ENCODE measurements at places on chromosomes 3 and 15.

- DNase-seq, result no peak
Measured at GRCh38 chr15:52912172-52912571, 122.0 kb upstream of the ONECUT1 start.

- no peak for DNase-seq
Measured at GRCh38 chr3:124260206-124260915, 268.4 kb upstream of the ROPN1 start.

- no peak for DNase-seq
Measured at GRCh38 chr3:162555761-162556160, 1059.2 kb downstream of the OTOL1 start.

DNA sequence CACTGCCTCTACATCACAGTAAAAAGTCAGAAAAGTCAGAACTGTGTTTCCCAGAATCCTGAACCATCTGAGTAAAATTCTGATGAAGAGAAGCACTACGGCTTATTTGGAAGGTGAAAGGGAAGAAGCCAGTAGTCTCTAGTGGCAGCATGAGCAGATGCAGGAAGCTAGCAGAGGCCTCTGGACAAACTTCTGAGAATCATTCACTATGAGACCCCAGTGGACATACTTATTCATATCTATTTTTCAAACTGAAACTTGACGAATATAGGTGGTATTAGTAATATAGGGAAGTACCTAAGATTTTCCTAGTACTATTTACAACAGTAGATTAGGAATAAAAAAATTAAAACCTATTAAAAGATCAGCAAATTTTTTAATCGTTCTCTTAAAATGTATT is 272.8 kb upstream of the TTC14 start:
- DNase-seq, result peak; percentile 55

DNA sequence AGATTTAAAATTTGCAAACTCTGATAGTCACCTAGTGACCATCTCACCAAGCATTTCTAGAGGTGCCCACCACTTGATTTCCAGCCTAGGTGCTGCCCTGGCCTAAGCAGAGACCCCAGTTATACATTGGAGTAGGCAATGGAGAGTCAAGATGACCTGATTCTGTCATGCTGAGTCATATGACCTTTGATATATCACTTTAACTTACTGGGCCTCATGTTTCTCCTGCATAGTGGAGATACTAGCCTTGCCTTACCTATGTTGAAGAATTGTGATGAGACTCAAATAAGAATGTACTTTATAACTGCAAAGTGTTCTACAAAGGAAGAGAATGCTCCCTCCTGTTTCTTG is 75.5 kb upstream of the XCR1 start:
- no peak for DNase-seq

DNA sequence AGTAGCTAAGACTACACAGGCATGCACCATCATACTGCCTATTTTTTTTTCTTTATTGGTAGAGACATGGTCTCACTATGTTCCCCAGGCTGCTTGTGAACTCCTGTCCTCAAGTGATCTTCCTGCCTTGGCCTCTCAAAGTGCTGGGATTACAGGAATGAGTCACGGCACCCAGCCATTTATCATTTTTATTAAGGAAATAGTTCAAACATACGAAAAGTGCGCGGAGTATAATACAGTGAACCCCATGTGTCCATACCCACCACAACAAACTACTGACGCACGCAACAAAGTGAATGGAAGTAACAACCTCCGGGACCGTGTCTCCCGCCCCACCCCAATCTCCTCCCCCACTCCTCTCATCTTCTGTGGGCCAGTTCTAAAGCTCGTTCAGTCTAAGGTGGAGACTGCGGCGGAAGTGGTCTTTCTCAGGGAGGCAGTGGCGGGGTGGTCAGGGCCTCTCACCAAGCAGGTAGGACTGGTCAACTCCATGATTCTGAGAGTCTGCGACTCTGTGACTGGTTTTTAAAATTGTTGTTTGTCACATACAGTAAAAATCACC is 42.1 kb downstream of the DNAJB8 start:
- DNase-seq, result no peak

GRCh38 chr15:67039384-67040075 is 25.9 kb upstream of the SMAD3 start:
- DNase-seq, result no peak

DNA sequence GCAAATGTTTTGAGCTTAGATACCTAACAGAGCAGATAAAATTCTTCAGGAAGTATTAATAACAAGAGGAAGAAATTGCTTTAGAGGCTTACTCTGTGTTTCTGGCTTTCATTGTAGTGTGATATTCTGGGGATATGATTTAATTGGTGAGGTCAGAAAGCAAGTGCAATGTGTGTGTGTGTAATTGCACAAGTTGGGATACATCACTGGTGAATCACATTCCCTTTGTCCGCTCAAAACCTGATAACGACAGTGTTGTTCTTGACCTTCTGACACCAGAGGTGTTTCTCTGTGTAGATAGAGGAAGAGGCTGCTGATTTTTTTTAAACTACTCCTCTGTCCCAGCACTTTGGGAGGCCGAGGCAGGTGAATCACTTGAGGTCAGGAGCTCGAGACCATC is 161.1 kb downstream of the CACNA2D3 start:
- DNase-seq, result no peak

- DNase-seq, result no peak
Measured at GRCh38 chr3:115190747-115191146, 43.7 kb upstream of the ZBTB20 start.

GRCh38 chr3:122931636-122932035 is 95.9 kb downstream of the SEMA5B start:
- no peak for DNase-seq

GRCh38 chr3:187975561-187976364 is 178.2 kb upstream of the LPP start:
- DNase-seq, result no peak

DNA sequence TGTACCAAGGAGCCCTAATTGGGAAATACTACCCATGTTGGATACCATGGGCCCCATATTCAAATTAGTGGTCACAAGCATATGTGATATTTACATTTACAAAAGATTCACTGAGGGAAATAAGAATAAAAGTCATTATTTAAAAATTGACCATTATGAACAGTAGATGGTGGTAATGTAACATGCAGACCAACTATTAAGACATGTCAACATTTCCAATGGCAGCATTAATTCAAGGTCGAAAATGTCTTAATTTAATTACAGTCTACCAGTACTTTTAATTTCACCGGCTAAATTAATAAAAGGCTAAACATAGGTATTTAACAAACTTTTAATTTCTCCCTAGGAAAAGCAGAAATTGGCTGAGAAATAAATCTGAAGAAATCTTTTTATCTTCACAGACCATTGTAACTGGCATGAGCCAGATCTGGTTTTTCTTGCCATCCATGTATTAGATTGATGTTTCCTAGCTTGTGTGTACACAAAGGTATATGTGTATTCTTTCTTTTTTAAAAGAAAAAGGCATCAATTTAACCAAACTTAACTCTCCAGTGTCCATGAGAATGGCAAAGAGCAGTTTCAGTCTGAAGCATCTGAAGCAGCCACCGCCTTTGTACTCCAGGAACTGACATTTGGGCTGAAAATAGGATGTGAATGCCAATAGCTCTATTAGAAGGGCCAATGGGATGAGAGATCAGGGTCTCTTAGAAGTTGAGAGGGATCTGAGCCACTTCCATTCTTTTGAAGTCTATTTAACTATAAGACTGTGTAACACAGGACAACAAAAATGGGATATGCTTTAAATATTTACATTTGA is 26.6 kb downstream of the NEK11 start:
- DNase-seq, result no peak

DNA sequence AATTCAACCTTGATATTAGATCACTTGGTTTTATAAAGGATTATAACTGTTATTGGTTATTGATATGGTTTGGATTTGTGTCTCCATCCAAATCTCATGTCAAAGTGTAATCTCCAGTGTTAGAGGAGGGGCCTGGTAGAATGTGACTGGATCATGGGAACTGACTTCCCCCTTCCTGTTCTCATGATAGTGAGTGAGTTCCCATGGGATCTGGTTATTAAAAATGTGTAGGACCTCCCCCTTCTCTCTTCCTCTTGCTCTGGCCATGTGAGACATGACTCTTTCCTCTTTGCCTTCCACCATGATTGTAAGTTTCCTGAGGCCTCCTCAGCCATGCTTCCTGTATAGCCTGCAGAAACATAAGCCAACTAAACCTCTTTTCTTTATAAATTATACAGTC is 136.0 kb upstream of the UBE2E2 start:
- no peak for DNase-seq

GRCh38 chr3:30720586-30721313 is 114.3 kb downstream of the TGFBR2 start:
- DNase-seq, result no peak

DNA sequence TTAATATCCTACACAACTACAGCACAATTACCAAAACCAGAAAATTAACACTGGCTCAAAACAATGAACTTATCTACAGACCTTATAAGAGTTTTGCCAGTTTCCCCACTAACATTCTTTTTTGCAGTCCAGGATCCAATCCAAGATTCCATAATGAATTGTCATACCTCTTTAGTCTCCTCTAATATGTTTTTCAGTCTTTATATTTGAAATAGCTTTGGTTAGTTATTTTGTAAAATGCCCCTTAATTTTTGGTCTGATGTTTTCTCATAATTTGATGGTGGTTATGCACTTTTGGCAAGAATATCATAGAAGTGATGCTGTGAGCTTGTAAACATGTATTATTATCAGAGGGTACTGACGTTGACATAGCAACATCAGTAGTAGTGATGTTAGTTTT is 124.3 kb downstream of the ISL2 start:
- no peak for DNase-seq

- no peak for DNase-seq
Measured at GRCh38 chr3:157101486-157101885, 58.5 kb downstream of the CCNL1 start.

- DNase-seq, result no peak
Measured at GRCh38 chr3:151467069-151467468, 6.2 kb upstream of the IGSF10 start.

- peak; percentile 4 for DNase-seq
Measured at GRCh38 chr3:193372783-193373182, 5.8 kb downstream of the ATP13A5 start.

GRCh38 chr3:167587651-167588050 is 66.1 kb downstream of the WDR49 start:
- no peak for DNase-seq

DNA sequence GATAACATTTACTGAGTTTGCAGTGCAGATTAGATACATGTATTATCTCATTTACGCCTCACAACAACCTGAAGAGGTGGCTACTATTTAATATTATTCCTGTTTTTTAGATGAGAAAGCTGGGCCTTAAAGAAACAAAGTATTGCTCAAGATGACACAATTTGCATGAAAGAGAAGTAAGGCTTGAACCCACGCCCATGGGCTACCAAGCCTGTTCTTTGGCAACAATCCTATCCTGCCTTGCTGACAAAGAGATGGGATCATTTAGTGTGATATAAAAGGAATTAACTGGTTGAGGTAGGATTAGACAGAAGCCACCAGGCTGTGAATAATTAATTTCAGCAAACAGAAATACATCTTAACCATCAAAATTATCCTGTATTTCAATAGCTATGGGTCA is 9.2 kb upstream of the LDHAL6B start:
- DNase-seq, result no peak

- DNase-seq, result no peak
Measured at GRCh38 chr3:16802389-16802788, 82.4 kb upstream of the PLCL2 start.

DNA sequence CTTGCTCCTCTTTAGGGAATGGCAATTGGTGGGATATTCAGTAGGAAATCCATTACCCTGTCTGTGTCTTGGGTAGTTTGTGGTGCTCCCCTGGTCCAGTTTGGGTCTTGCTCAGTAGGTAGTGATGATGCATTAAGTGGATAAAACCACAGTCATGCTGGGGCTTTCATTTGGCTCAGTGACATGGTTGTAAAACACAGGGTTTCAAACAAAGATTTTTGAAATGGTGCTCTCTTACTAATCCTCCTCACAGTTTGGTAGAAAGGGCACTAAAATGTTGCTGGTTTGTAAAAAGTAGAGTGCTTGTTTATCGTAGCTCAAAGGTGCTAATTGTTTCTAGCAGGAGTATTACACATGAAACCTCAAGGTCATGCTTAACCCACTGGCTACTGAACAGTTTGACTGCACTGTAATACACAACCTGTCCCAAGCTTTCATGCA is 22.9 kb downstream of the BBX start:
- no peak for DNase-seq

- no peak for DNase-seq
Measured at GRCh38 chr3:149501524-149501923, 27.0 kb downstream of the TM4SF4 start.

DNA sequence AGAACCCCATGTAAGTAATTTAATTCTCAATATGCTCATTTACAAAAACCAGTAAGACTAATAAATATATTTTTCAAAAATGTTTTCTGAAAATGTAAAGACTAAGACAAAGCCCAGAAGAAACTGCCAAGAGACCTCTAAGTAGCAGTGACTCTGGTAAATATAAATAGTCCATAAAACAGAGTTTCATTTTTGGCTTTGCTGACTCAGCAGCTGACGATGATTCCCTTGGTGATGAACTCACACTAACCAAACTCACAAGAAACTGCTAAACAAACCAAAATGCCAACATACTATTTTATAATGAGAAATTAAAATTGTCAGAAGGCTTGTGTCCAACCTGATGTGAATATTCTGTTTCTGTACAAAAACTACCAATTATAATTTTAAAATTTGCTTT is 31.5 kb upstream of the IMPG2 start:
- no peak for DNase-seq

DNA sequence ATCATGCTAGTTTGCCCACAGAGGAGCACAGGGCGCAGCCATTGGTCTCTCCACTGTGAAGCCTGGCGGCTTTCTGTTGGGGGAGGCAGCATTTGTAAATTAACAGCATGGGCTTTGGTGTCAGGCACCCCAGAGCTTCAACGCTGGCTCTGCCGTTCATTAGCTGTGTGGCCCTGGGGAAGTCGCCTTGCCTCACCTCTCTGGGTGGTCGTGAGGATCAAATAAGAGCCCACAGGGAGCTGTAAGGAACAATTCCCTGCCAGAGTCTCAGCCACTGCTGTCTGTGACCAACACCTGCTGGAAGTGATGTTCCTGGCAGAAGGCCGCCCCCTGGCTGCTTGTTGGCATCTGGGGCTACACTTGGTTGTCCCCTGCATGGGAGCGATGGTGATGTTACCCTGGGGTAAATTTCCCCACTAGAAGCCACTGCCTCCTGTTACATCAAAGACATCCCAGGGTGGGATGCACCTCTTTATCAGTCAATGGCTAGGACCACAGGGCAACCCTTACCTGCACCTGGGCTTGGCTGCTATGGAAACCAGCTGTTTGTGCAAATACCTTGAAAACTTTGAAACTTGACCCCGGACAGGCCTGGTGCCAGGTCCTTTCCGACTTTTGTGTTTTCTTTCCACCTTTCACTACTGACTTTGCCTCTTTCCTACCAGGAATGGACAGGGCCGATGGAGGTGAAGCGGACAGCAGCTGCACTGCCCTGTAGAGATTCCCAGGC is 36.9 kb downstream of the DNASE1L3 start:
- peak; percentile 60 for DNase-seq

GRCh38 chr3:186406669-186407635 is 44.9 kb upstream of the DGKG start:
- no peak for DNase-seq

All from GM13977 (cell line).